ENCODE measurements at places on chromosomes 7 and 10. TPM values are rescaled to one million over a fixed set of nuclear protein-coding genes. Genes with fewer than 3 reads are reported as not detected.

The SERPINE1 gene
- total RNA-seq: 0.23 TPM

The STAMBPL1 gene
- 19.1 TPM for total RNA-seq

The VGF gene
- 33.2 TPM for total RNA-seq

The GJD4 gene
- 0.23 TPM for total RNA-seq

The TWIST1 gene
- 1.6 TPM for total RNA-seq

The CLCN1 gene
- total RNA-seq: not detected

The SFTPA1 gene
- not detected for total RNA-seq

The OR13A1 gene
- not detected for total RNA-seq

The ADRB1 gene
- 7.6 TPM for total RNA-seq

The HGF gene
- total RNA-seq: 2.5 TPM

The PPP1R17 gene
- 2.8 TPM for total RNA-seq

The GPR15LG gene
- total RNA-seq: not detected

The ARHGAP22 gene
- 7.2 TPM for total RNA-seq

The AOAH gene
- 5.3 TPM for total RNA-seq

The TAS2R4 gene
- 4.4 TPM for total RNA-seq

The SMIM30 gene
- 56.1 TPM for total RNA-seq

The TMEM168 gene
- 28.1 TPM for total RNA-seq

The VENTX gene
- 0.23 TPM for total RNA-seq
